ENCODE measurements at places on chromosomes 6 and 20.

DNA sequence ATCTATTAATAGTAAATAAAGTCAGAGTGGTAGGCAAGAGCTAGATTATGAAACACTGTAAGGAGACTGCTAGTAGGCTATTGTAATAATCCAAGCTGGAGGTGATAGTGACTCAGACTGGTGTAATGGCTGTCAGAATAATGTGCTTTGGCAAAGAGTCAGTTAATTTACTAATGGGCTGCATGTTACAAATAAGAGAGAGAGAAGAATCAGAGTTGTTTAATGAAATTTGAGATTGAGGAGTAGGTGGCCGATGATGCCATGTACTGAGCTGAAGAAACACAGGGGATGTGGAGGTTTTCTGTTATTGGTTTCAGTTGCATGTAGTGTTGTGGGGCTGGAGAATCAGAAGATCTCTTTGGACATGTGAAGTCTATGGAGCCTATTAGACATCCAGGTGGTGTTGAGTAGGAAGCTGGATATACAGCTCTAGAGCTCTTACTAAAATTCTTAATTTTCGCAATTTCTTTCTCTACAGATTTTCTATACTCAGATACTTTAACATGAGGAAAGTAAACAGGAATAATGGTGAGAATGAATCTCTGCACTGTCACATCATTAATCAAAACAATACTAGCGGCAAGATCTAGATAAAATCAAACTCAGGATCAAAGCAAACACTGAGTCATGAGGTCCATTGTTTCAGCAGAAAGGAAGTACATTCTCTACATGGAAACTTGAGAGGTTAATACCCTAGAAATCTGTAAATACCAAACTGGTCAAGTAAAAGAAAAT is 167.7 kb downstream of the SIM1 start:
- no peak for DNase-seq

- no peak for DNase-seq
Measured at GRCh38 chr6:158042245-158042798, 60.7 kb downstream of the SYNJ2 start.

- peak; percentile 45 for DNase-seq
Measured at GRCh38 chr20:50172347-50173013, 18.1 kb upstream of the CEBPB start.

- no peak for DNase-seq
Measured at GRCh38 chr20:58212636-58213035, 15.8 kb downstream of the ANKRD60 start.

- DNase-seq, result no peak
Measured at GRCh38 chr6:131631625-131632289, 3.7 kb upstream of the MED23 start.

DNA sequence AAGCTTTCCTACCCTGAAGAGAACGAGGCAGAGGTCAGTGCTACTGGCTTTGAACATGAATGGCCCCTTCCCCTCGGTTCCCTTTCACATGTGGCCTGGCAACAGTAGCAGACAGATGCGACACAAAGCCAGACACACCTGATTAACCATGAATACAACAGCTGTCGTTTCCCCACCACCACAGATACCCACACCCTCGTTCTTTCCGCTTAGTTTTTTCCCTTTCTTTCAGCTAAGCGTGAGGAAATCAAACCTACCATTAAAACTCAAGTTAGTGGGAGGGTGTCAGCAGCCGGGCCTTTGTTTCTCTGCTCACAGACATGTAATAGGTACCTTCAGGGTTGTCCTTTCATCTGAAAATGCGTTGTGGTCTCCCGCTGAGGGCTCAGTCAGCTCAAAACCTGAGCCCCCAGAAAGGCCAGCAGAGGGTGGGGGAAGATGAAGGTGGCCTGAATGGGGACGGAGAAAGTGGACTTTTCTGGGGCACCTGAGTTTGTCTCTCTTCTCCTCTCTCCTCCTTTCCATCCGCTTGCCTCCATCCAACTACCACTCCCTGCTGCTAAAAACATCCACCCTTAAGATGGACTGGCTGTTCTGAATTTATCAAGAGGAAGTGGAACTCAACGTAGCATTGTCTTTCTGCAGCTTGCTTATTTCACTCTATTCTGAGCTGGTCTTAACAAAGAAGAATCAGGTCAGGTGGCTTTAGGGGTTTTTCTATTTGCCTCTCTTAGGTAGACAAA is 516.6 kb upstream of the JARID2 start:
- no peak for DNase-seq

GRCh38 chr20:23856736-23857135 is 22.8 kb downstream of the CST5 start:
- DNase-seq, result no peak

DNA sequence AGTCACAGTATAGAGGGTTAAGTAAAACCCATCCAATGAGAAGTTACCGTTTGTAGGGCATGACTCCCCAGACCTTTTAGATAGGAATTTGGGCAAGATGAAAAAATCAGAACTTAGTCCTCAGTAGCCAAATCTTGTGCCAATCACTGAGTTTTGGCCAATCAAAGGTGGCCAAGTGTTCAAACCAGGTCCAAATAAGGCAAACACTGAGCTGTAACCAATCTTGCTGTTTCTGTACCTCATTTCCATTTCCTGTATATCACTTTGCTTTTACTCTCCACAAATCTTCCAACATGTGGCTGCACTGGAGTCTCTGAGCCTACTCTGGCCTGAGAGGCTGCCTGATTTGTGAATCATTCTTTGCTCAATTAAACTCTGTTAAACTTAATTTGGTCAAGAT is 81.8 kb upstream of the GPR6 start:
- DNase-seq, result no peak

GRCh38 chr6:47852727-47853126 is 70.9 kb downstream of the OPN5 start:
- no peak for DNase-seq

- DNase-seq, result no peak
Measured at GRCh38 chr20:12159261-12159660, 241.6 kb downstream of the BTBD3 start.

GRCh38 chr6:49890988-49891387 is 24.7 kb upstream of the CRISP1 start:
- no peak for DNase-seq

DNA sequence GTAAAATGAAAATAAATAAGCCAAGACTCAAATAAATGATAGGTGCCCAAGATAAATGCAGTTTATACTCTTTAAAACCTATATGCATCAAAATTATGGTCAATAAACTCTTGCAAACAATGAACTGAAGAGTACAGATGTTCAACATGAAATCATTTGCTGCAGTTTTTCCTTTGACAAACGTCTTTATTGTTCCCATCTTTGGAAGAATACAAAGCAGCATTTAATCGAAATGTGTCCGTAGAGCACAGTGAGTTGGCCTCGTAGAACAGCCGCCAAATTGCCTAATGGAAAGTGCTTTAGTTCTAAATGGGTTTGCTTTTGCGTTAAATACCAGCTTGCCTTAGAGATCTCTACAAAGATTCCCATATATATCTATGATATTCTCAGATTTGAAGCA is 447.4 kb downstream of the PKHD1 start:
- DNase-seq, result no peak

- no peak for DNase-seq
Measured at GRCh38 chr20:38065764-38066375, 32.3 kb downstream of the RPRD1B start.

DNA sequence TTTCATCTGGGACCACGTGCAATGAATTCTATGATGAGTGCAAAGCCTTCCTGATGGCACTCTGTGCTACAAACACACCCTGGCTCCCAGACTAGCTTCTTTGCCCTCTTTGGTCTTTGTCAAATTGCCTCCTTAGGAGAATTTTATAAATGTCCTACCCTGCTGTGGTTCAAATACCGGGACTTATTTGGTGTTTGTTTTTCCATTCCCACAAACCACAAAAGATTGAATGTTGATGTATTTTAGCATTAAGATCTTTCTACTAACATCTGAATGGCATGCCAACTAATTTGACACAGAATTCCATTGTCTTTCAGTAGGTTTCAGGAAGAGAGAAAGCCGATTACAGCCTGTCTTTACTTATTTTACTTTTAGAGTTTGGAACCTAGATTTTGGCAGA is 424.2 kb upstream of the SLC35B3 start:
- DNase-seq, result no peak

DNA sequence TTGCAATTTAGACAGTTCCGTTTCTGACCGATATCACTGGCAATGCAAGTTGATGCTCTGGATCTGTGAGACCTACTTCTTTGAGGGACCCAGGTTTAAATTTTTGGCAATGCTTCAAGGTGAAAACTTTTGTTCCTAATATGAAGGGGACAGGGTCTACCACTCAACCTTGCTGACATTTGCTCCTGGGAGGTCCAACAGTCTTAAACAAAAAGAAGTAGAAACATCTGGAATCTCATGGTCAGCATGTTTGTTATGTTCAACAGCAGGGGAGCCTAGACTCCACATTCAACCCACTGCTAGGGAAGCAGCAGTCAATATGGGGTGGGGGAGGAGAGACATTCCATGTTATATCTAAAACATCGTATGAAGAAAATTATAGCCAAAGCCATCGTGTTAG is 196.4 kb downstream of the SIM1 start:
- no peak for DNase-seq

- no peak for DNase-seq
Measured at GRCh38 chr6:146489468-146490151, 54.0 kb upstream of the RAB32 start.

GRCh38 chr6:41874741-41875140 is 20.4 kb downstream of the USP49 start:
- DNase-seq, result no peak

- no peak for DNase-seq
Measured at GRCh38 chr6:29451471-29452193, 5.2 kb downstream of the OR11A1 start.

DNA sequence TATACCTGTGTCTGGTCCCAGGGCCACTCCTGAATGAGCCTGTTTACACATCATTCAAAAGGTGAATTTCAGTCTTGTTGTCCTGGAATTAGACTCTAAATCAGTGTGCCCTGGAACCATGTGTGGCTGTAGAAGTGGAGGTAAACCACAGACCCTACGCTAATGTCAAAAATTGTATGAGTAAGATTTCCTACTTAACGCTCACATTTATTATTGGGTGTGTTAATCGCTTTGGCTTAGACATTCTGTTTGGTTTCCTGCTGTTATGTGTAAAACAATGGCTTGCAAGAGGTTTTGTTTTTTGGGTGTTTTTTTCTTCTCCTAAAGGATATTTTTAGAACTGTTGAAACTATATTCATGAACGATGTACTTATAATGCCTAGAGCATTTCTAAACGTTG is 19.3 kb downstream of the PLCB1 start:
- DNase-seq, result no peak

DNA sequence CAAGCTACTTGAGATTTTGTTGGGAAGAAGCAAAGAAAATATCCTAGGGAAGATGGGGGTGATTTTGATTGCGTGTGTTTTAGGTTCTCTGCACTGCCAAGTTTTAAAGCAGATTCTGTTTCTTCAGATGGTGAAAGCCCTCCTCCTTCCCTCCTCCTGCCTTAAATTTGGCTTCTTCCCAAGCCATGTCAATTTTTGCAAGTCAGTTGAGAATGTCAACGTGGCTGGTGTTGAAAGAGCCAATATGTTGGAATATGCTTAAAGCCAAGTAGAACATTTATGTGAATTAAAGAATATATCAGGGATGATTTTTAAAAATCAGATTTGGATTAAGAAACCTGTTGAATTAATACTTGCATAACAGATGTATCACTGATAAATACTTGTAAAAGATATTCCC is 270.8 kb downstream of the ARID1B start:
- no peak for DNase-seq

GRCh38 chr20:40677343-40677924 is 11.6 kb downstream of the MAFB start:
- DNase-seq, result no peak

DNA sequence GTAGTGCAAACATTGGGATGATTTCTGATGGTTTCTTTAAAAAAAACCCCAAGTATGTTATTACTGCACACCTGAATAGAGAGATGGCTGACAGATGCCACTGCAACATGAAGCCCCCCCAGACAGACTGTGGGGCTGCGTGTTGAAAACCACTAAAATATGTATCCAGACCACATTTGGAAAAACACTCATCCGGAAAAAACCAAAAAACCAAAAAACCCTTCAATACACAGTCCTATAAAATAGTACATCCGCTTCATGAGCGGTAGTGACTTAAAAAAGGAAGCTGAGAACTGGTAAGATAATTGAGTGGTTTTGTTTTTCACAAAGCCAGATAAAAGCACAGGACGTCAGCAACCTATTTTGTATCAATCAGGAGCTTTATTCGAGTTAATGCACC is 47.1 kb upstream of the EDN3 start:
- DNase-seq, result no peak

DNA sequence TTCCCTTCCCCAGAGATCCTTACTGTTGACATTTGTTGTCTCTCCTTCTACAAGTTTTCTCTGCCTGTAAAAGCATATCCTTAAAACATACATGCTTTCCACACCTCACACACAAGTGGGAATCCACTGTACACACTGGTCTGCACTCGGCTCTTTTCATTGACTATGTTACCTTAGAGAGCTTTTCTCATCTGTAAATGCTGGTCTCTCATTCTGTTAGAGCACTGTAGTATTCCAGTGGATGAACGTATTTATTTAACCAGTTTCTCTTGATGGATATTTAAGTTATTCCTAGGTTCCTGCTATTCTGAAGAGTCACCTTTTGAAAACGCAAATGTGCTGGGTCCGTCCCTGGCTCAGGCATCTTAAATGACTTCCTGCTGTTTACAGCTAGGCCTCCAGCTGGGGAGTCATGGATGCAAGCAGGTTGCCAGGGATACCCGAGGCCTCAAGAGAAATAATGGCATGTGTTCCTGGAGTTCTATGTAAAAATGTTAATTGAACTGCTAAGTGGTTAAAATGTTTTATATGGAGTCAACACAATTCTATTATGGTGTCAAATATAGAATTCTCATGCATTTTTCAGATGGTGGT is 61.1 kb upstream of the TGM3 start:
- DNase-seq, result no peak

DNA sequence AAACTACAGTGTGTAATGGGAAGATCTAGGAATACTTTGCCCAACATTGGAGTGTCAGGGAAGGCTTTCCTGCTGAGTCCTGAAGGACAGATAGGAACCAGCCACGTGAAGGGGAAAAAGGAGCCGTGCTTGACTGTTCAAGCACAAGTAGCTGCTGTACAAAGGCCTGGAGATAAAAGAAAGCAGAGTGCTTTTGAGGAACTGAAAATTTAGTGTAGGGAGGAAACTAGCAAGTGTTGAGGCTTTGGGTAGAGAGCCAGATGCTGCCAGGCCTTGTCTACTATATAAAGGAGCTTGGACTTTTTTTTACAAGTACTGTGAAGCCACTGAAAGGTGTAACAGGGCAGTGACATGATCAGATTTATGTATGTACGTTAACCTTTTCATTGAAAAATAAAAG is 39.0 kb downstream of the DSE start:
- DNase-seq, result no peak

GRCh38 chr6:143087856-143088255 is 27.2 kb downstream of the AIG1 start:
- DNase-seq, result no peak

- no peak for DNase-seq
Measured at GRCh38 chr20:45772693-45773092, 19.0 kb downstream of the WFDC3 start.

All from substantia nigra (tissue), 51 donors.